ENCODE measurements at places on chromosomes 1 and 21.

DNA sequence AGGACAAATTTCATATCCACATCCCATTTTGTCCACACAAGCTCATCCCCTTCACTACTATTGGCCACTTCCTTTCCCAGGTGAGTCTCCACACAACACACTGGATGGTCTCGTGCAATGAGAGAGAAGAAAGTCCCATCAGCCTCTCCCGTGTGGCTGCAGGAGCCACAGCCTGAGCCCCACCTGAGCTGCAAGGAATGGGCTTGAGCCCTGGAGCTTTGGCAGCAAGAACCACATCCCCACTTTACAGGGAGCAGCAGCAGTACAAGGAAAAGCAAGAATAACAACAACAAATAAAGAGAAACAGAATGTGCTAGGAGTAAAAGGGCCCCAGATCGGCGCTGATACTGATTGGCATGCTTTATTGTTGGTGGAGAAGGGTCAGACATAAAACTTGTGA, 117.7 kb downstream of the TPTE start:
- no peak for DNase-seq

DNA sequence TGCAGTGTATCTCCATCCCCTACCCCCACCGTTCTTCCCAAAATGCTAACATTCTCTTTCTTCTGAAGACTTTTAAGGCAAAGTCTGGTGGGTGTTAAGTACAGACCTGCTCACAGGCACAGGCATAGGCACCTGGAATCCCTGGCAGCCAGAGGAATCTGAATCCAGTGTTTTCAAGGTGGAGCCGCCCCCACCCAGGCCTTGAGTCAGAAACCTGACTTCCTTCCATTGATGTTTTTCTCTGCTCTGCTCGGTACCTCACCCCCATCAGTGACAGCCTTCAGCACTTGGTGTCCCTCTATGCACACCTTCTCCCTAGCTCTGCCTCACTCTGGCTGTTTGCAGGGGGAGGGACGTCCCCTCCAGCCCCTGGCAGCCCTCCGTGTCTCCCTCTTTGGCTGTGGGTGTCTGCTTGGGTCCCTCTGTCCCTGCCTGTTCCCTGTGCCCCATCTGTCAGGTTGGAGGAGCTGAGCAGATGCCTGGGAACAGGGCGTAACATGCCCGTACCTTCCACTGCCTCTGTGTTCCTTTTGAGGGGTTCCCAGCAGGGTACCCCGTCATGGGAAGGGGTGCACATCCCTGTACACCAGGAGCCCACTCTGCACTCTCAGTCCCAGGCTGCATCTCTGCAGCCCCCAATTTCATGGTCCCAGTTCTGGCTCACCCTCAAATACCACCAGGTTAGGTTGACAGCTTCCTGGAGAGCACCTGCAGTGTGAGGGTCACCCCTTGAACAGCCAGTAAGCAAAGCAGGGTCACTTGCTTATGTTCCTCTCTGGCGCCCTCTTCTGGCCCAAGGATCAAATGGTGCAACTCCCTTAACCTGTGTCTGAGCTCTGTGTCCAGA, 6.7 kb downstream of the NCDN start:
- DNase-seq: no peak

- DNase-seq: no peak
Measured at GRCh38 chr1:167722152-167722869, 529 bp downstream of the MPZL1 start.

DNA sequence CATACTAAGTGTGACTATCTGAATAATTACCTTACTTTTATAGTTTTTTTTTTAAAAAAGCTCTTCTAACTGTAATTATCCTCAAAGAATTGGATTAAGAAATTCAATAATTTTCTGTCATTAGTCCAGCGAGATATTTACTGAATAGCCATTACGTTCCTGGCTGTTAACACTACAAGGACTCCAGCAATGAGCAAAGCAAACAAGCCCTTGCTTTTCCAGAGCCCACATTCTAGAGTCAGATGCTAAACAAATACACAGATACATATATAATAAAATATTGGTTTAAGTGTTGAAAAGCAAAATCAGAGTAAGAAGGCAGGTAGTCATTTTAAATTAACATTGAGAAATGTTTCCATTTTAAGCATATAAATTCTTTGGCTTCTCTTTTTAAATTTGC, 118.4 kb downstream of the ATF6 start:
- DNase-seq: no peak

GRCh38 chr1:23964235-23964668, 4.6 kb downstream of the PNRC2 start:
- no peak for DNase-seq

Measured in kidney epithelial cell (primary cell).